ENCODE measurements at places on chromosomes 7 and 10. TPM values are rescaled to one million over a fixed set of nuclear protein-coding genes. Genes with fewer than 3 reads are reported as not detected.

DNA sequence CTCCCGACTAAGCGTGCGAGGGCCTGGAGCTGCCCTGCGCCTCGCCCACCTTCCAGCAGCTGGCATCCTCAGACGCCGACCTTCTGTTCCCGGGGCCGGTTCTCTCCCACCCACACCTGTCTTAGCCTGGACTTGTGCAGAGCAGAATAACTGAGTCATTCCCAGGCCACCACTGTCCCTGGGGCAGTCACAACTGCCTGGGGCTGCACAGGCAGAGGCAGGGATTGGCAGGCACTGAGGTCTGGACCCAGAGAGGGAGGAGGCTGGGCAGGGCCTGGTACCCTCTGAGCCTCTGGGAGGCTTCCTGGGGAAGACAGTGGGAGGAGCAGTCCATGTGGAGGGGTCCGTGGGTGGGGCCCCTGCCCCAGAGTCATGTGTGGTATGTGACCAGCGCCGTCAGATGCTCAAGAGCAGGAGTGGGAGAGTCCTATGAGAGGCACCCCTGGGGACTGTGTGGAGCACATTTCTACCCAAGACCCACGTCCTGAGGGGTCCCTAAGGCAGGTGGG, 74.3 kb downstream of the NKX6-2 start:
- no peak for DNase-seq
- no peaks in the 10 kb centered on the region for H3K36me3 ChIP-seq
- H3K27ac ChIP-seq, result no peak overlapping the region
- H3K4me1 ChIP-seq, result no peaks in the 10 kb centered on the region
- no peaks in the 10 kb centered on the region for H3K27me3 ChIP-seq

GRCh38 chr7:156117542-156118247, 305.4 kb upstream of the SHH start:
- no peak for DNase-seq
- H3K4me3 ChIP-seq, result no peak overlapping the region
- no peaks in the 10 kb centered on the region for H3K36me3 ChIP-seq
- no peaks in the 10 kb centered on the region for H3K27me3 ChIP-seq

DNA sequence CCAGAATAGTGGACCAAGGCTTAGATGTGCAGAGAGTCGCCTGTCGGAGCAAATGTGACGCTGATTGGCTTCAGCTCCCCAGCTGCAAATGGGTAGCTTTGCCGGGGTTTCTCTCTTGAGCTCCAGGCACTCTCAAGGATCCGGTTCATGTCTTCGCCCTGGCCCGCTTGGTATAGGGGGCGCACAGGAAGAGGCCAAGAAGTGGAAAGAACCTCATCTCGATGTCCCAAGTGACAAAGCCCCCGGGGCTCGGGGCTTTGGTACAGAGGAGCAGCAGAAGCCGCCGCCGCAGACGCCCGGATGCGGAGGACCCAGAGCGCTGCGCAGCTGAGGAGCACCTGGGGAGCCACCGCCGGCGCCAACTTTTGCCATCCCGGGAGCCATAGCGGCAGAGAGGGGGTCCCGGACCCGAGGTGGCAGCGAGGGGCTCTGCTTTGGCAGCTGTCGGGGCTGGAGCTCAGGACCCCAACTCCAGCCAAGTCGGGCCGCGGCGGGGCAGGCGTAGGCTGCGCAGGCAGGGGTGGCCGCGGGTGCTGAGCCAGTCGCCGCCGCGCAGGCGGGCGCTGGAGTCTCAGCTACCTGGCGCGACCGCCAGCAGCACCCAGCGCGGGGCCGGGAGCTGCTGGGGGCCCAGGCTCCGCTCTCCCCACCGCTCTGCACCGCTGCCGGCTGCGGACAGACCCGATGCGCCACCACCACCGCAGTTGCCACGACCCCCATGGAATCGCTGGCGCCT, 466.6 kb downstream of the XPNPEP1 start:
- H3K27ac ChIP-seq, result no peak overlapping the region
- H3K4me1 ChIP-seq, result no peaks in the 10 kb centered on the region
- DNase-seq, result no peak
- peaks cover 10% of the 10 kb centered on the region for H3K27me3 ChIP-seq
- no peaks in the 10 kb centered on the region for H3K36me3 ChIP-seq

- no peak overlapping the region for H3K4me3 ChIP-seq
- H3K27ac ChIP-seq, result no peak overlapping the region
- H3K36me3 ChIP-seq, result no peaks in the 10 kb centered on the region
- no peak for DNase-seq
- no peaks in the 10 kb centered on the region for H3K27me3 ChIP-seq
- no peaks in the 10 kb centered on the region for H3K4me1 ChIP-seq
Observed at GRCh38 chr10:69642747-69643146, 12.7 kb downstream of the FAM241B start.

GRCh38 chr10:43308986-43309385, 42.1 kb upstream of the RASGEF1A start:
- H3K27me3 ChIP-seq, result no peaks in the 10 kb centered on the region
- no peaks in the 10 kb centered on the region for H3K36me3 ChIP-seq
- peaks cover 10% of the 10 kb centered on the region for H3K4me1 ChIP-seq
- no peak overlapping the region for H3K27ac ChIP-seq
- H3K4me3 ChIP-seq, result no peak overlapping the region
- no peak for DNase-seq

DNA sequence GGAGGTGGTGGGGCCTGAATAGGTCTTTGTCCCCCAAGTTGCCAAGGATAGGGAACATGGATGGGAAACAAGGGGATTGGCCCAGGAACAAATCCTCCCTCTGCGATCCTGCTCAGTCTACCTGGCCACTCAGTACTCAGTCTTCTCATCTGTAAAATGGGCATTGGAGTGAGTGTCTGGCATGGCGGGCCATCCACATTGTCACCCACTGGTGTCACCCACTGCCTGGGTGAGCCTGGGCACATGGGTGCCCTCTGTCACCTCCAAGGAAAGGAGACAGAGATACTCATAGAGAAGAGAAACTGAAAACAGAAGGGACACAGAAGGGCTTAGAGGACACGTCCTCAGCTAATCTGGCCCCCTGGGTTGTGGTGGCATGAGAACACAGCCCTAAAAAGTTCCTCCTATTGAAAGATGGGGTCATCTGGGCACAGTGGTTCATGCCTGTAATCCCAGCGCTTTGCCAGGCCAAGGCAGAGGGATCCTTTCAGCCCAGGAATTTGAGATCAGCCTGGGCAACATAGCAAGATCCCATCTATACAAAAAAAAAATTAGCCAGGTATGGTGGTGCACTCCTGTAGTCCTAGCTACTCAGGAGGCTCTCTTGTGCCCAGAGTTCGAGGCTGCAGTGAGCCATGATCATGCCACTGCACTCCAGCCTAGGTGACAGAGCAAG, 12.5 kb upstream of the TNRC18 start:
- no peak overlapping the region for H3K27ac ChIP-seq
- no peaks in the 10 kb centered on the region for H3K4me1 ChIP-seq
- no peaks in the 10 kb centered on the region for H3K36me3 ChIP-seq
- no peak overlapping the region for H3K4me3 ChIP-seq

GRCh38 chr7:127177156-127177555, 75.6 kb downstream of the GRM8 start:
- no peaks in the 10 kb centered on the region for H3K27me3 ChIP-seq
- no peaks in the 10 kb centered on the region for H3K4me1 ChIP-seq
- H3K4me3 ChIP-seq, result no peak overlapping the region

DNA sequence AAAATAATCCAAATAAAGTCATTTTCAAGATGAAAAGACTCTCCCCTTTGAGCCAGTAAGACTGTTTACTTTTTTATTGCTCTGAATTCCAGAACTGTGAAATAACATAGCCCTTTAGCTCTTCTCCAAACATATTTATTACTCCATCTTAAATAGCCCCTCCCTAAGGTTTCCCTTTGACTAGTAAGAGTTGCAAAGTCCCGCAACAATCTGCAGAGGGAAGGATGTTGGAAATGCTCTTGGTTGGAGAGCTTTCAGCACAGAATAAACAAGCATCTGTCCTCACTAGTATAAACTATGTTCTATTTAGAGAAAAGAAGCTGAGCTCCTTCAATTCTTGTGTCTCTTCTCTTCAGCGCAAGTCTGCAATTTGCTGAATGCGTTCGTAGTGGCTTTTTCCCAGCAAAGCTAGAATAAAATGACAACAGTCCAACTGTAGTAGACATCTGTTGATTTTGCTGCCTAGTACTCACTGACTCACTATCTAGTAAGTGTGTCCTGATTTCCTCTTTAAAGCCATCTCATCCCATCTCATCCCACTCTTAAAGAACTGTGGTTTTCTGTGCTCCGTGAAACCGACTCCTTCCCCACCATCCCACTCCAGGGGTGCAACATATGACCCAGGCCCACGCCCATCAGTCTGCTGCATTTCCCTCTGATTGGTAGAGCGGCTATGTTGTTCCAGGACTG, 104.0 kb downstream of the FAM107B start:
- H3K27ac ChIP-seq, result peak overlapping the region; percentile 36
- H3K36me3 ChIP-seq, result no peaks in the 10 kb centered on the region
- H3K4me3 ChIP-seq, result no peak overlapping the region
- DNase-seq, result no peak
- H3K27me3 ChIP-seq, result no peaks in the 10 kb centered on the region

GRCh38 chr7:2100278-2101208, 132.2 kb downstream of the MAD1L1 start:
- no peaks in the 10 kb centered on the region for H3K27me3 ChIP-seq
- H3K4me1 ChIP-seq, result peaks cover 16% of the 10 kb centered on the region
- H3K27ac ChIP-seq, result no peak overlapping the region
- no peak overlapping the region for H3K4me3 ChIP-seq
- DNase-seq, result no peak
- H3K36me3 ChIP-seq, result no peaks in the 10 kb centered on the region

DNA sequence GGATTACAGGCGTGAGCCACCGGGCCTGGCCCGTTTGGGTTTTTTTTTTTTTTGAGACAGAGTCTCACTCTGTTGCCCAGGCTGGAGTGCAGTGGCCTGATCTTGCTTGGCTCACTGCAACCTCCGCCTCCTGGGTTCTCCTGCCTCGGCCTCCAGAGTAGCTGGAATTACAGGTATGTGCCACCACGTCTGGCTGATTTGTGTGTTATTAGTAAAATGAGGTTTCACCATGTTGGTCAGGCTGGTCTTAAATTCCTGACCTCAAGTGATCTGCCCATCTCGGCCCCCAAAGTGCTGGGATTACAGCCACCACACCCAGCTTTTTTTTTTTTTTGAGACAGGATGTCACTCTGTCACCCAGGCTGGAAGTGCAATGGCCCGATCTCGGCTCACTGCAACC, 5.9 kb upstream of the BAIAP2L1 start:
- no peak for DNase-seq
- H3K27ac ChIP-seq, result no peak overlapping the region
- H3K4me1 ChIP-seq, result no peaks in the 10 kb centered on the region
- H3K36me3 ChIP-seq, result no peaks in the 10 kb centered on the region

GRCh38 chr7:45368129-45368807, 205.9 kb upstream of the ADCY1 start:
- H3K27ac ChIP-seq, result no peak overlapping the region
- H3K4me1 ChIP-seq, result no peaks in the 10 kb centered on the region
- H3K4me3 ChIP-seq, result no peak overlapping the region

DNA sequence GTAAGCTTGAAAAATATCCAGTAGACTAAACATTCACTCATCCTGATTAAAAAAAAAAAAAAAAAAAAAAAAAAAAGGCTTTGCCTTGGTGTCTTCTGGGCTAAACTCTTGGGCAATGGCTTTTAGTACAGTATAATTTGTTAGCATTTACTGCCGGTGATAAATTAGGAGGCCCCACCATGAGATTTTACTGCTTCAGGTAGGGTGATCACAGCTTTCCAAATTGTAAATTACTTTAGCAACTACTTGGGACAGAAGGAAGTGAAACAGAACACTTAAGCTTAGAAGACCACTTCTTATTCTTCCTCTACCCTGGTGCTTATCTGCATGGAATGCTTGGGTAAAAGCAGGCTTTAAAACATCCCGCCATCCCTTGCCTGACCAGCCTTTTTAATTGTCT, 152.1 kb downstream of the HIBADH start:
- DNase-seq, result no peak
- H3K4me1 ChIP-seq, result no peaks in the 10 kb centered on the region
- no peaks in the 10 kb centered on the region for H3K36me3 ChIP-seq
- H3K27me3 ChIP-seq, result no peaks in the 10 kb centered on the region

DNA sequence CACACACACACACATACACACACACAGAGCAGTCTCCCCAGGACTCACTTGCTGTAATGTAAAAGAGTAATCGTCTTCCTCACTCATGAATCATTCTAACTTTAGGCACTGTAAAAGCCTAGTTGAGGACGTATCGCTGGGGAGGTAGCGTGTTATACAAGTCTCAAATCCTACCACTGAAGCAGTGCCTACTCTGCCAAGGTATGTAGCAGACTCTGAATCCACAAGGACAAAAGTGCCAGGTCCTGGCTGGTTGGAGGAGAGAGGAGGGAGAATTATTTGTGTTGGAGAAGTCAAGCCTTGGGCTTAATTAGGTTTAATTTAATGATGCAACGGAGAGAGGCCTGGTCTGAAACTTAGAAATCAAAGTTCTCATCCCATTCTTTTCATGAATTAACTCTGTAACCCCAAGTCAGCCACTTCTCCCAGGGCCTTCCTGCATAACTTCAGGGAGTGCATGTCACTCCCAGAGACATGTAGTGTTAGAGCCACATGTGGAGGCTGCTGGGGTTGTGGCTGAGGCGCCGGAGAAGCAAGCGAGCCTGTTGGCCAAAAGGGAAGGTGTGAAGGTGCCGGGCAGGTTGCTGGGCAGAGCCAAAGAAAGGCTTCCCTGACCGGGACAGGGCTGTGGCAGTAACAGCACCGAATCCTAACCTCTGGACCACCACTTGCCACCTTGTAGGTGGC, 36.7 kb downstream of the NKX2-3 start:
- DNase-seq, result no peak
- no peaks in the 10 kb centered on the region for H3K4me1 ChIP-seq
- H3K4me3 ChIP-seq, result no peak overlapping the region

- no peak for DNase-seq
- peak overlapping the region; percentile 94 for H3K27ac ChIP-seq
- no peaks in the 10 kb centered on the region for H3K27me3 ChIP-seq
- H3K4me3 ChIP-seq, result peak overlapping the region; percentile 83
- H3K4me1 ChIP-seq, result peaks cover 46% of the 10 kb centered on the region
- no peaks in the 10 kb centered on the region for H3K36me3 ChIP-seq
Observed at GRCh38 chr10:123009105-123009820, 457 bp downstream of the ACADSB start.

DNA sequence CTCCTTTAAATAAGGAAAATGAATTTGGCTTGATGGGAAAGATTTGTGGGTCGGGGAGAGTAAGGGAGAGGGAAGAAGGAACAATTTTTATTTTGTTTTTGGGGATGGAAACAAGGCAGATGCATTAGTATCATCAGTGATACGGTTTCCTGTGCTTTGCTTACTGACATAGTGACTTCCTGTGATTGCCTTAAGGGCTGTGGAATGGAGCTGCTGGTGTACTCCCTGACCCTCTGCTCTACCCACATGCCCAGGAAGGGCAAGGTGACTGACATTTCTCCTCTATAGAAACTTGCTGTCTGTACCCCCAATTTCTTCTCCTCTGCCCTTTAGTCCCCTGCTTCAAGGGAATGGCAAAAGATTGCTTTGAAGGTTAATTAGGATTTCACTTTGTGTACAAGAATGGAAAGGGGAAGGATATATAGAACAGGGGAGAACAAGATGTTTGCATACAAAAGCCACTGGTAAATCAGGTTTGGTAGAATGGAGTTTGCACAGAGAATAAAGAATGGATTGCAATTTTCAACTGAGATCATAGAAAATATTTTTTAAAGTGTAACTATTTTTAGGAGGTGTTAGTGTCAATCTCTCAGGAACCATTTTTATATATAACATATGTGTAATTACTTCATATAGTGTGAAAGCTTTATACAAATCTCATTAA, 129.0 kb upstream of the AGR3 start:
- no peak overlapping the region for H3K27ac ChIP-seq
- H3K4me3 ChIP-seq, result no peak overlapping the region
- no peaks in the 10 kb centered on the region for H3K27me3 ChIP-seq
- no peak for DNase-seq
- H3K4me1 ChIP-seq, result no peaks in the 10 kb centered on the region

TMEM236 gene
- total RNA-seq, result 0.98 TPM

UBE2H gene
- total RNA-seq, result 122 TPM

UCN3 gene
- total RNA-seq, result not detected

SCD gene
- 1.4 TPM for total RNA-seq

OPALIN gene
- total RNA-seq, result not detected

STEAP1B gene
- total RNA-seq, result 0.60 TPM

All from gastrocnemius medialis (tissue), 4 donors.